ENCODE measurements at places on chromosomes 2 and 18. TPM values are rescaled to one million over a fixed set of nuclear protein-coding genes. Genes with fewer than 3 reads are reported as not detected.

DNA sequence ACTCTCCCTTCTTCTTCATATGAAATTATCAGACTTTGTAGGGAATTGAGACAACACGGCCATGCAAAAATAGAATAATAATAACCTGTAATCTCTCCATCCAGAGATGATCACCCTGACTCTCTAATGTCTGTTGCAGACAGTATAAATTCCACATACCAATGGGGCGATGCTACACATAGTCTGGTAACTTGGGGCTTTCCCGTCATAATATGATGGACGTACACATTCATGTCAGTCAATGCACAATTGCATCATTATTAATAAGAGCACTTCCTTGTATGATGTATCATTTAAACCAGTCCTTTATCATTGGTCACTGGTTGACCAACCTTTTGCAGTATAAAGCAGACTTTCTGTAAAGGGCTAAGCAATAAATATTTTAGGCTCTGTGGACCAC, 39.5 kb upstream of the SCLY start:
- H3K27me3 ChIP-seq, result no peaks in the 10 kb centered on the region
- H3K27ac ChIP-seq, result no peak overlapping the region
- no peaks in the 10 kb centered on the region for H3K36me3 ChIP-seq
- H3K4me1 ChIP-seq, result no peaks in the 10 kb centered on the region
- no peak overlapping the region for H3K4me3 ChIP-seq

- H3K36me3 ChIP-seq, result no peaks in the 10 kb centered on the region
- DNase-seq, result peak; percentile 88
- no peaks in the 10 kb centered on the region for H3K27me3 ChIP-seq
- H3K4me1 ChIP-seq, result peaks cover 25% of the 10 kb centered on the region
- H3K4me3 ChIP-seq, result no peak overlapping the region
- H3K27ac ChIP-seq, result no peak overlapping the region
Measured at GRCh38 chr2:235011929-235012631, 60.3 kb downstream of the SH3BP4 start.

Gene RTKN
- total RNA-seq, result 11.4 TPM

Gene GALNT13
- 4.3 TPM for total RNA-seq
